Frontal cortex (tissue), 4 donors: ENCODE measurements at places on chromosomes 11 and 22. TPM values are rescaled to one million over a fixed set of nuclear protein-coding genes. Genes with fewer than 3 reads are reported as not detected.

GRCh38 chr11:33529461-33529860 lies 171.2 kb downstream of the C11orf91 start:
- DNase-seq, result no peak

- DNase-seq, result no peak
Observed at GRCh38 chr11:19753451-19754106, 40.9 kb downstream of the NAV2 start.

DNA sequence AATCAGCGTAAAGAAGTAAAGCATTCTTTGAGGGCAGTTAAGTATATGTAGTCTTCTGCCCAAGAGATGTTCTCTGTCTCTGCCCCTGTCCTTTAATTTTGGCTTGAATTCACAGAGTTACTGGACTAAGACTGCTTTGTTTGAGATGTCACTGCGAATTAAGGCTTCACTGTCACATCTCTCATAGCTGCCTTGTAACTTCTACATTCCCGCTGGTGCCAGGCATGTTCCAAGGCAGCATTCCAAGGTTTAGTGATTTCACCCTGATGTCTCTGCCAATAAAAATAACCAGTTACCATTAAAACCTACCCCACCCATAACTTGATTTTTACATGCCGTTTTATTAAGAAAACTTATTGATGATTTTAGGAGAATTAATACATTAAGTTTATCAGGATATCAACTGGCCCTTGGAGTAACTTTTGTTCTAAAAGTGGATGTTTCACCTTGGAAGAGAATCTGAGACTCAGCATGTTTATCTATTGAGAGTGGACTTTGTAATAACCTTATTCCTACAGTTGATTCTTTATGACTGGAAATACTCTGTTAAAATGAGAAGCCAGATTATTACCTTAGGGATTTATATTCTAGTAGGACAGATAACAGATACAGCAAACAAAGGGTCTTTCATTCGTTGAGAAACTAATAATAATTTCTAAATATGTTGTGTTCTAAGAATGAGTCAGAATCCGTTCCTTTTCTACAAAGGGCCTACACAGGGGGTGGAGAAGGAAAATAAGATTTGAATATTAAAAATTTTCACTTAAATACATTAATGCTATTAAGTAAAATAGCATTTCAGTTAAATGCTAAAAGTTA lies 110.2 kb downstream of the UVRAG start:
- DNase-seq, result peak; percentile 12

- no peak for DNase-seq
Observed at GRCh38 chr22:42418811-42419242, 13.4 kb downstream of the NFAM1 start.

DNA sequence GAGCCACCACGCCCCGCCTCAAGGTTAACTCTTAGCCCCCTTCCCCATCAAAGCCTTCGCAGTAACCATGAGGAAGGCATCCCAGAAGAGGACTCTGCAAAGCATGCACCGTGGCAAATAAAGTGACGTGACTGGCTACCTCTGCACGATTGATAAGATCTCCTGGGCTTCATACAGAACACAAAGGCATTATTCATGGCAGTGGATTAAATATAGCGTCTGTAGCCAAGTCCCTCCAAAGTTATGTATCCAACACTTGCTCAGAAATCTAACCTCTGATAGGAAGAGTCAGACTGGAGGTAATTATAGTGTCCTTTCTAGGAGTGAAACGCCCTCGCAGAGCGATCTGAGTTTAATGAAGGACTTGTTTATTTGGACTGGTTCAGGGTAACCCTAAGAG lies 22.4 kb downstream of the CPT1A start:
- DNase-seq, result no peak

GRCh38 chr11:134819041-134819440 lies 407.0 kb upstream of the B3GAT1 start:
- no peak for DNase-seq

PTPRCAP gene
- total RNA-seq, result not detected

OOSP4A gene
- total RNA-seq, result not detected

MUC2 gene
- total RNA-seq, result not detected

SLC37A2 gene
- total RNA-seq, result 1.2 TPM

PHF21B gene
- 8.6 TPM for total RNA-seq
